ENCODE measurements at places on chromosomes 5 and 9. TPM values are rescaled to one million over a fixed set of nuclear protein-coding genes. Genes with fewer than 3 reads are reported as not detected.

- DNase-seq, result peak; percentile 47
These were observed 1111.8 kb downstream of the TAF11L14 start for GRCh38 chr5:18745988-18746615.

DNA sequence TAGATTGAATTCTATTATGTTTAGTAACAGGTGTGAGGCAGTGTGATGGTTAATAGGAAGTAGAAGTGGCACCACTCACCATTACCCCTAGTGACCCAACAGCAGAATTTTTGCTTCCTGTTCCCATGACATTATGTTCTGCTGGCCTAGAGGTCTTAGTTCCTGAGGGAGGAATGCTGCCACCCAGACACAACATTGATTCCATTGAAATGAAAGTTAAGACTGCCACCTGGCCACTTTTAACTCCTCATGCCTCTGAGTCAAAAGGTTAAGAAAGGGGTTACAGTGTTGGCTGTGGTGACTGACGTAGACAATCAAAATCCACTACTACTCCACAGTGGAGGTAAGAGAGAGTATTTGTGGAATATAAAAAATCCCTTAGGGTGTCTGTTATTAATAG is 218.9 kb upstream of the NMUR2 start:
- DNase-seq, result no peak

PRSS3 gene
- not detected for total RNA-seq

DNA sequence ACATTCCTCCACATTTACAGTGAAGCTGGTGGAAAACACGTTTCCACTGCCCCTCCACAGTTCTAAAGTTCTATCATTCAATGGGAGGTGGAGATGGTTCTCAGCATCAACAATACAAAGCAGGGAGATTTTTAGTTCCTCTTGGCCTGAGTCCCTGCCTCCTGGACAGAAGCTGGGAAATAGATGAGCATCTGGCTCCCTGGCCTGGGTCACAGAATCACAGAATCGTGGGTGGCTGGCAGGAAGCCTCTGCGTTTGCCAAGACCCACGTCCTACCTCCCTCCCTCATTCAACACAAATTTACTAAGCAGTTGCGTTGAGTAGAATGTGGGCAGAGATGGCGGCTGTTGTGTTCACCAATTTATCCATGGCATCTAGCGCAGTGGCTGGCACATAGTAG is 5.2 kb upstream of the PPARGC1B start:
- DNase-seq, result no peak

GRCh38 chr9:133994353-133995011 is 2.4 kb upstream of the VAV2 start:
- peak; percentile 76 for DNase-seq

PIP5KL1 gene
- 1.5 TPM for total RNA-seq

DNA sequence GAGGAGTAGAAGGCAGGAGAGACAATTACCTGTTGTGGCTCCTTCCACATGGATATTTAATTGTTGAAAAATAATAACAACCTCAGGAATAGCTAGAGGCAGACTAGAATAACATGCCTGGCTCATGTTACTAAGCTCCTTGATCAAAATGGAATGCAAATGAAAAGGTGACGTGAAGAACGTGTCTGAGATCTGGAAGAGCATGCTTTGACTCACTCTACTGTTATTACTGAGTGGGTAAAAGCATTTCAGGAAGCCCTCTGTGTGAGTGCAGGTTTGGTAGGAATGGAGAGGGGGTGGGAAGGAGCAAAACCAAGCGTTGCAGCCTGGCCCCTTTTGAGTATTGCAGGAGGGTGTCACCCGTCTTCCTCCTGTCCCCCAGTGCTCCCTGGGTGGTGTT is 84.8 kb downstream of the EQTN start:
- DNase-seq, result no peak

DNA sequence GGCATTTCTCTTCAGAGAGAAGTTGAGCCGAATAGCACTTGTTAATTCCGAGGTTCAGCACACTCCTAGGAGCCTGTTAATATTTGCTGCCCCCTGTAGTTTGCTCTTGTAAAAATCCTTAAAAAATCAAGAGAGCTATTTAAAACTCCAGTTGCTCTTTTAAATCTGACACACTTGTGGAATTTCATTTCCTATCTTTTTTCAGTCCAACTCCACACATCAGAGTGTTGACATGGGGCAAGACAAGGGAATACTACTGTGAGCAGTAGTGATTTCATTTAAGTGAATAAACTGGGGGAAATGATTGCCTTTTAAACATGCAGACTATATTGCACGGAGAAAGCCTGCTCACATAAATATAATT is 1096.3 kb upstream of the DMAC1 start:
- DNase-seq, result no peak

DNA sequence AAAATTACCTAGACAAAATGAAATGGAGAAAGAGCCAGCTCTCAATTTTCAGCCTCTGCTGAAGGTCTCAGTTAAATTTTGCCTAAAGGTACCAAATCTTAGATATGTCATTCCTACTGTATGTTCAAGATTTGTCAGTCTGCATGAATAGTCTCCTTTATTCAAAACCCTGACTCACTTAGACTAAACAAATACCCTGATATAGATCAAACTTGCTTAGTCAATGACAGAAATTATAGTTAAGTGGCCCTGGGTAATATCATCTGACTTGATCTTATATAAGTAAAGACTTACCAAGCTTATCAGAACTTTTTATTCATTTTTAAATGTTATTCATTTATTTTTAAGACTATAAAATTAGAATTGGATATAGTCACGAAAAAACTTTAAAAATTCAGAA is 12.2 kb downstream of the MEGF9 start:
- DNase-seq, result no peak

PTGR1 gene
- total RNA-seq, result 1.2 TPM

NUTM2F gene
- total RNA-seq, result not detected
